NCI-H146 (cell line): ENCODE measurements at places on chromosomes 16 and 17.

- no peak for DNase-seq
Measured at GRCh38 chr17:47820033-47820789, 1.4 kb downstream of the OSBPL7 start.

DNA sequence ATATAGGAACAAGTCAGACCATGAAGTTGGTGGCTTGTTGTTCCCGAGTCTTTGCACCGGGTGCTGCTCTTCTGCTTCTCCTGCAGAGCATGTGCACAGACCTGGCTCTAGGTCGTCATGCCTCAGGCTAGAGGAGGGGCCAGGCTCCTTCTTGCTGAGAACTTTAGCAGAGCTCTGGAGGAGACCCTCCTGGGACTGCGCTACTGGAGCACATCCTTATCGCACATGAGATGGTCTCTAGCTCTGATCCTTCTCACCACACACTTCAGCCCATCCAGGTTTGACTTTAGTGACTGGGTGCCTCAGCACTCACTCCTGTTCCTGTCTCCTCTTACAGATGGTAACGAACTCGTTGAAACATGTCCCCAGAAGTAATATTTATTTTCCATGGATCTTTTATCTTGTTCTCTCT, 14.9 kb downstream of the FOXK2 start:
- DNase-seq = no peak

GRCh38 chr16:69384974-69385373, 833 bp downstream of the TERF2 start:
- no peak for DNase-seq

DNA sequence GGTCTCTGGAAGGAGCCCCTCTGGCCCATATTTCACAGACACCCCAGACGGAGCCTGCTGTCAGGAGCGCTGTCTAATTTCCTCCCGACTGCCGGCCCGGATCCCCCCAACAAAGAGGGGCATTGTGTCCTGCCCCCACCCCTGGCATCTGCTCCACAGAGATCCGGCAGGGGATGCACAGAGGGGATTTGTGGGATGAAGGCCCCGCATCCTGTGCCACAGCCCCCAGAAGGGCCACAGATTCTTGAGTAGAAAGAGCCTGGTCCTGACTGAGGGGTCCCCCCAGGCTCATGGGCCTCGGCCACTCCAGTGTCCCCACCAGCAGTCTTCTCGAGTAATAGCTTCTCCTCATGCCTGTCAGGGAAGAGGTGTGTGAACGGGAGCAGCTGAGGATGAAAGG, 29.5 kb downstream of the MEOX1 start:
- DNase-seq = no peak

GRCh38 chr16:27571433-27572326, 21.7 kb downstream of the KATNIP start:
- no peak for DNase-seq
